Left renal cortex interstitium (tissue), 4 donors: ENCODE measurements at places on chromosomes 16 and 17.

GRCh38 chr17:32491371-32492263 lies 4.8 kb downstream of the CDK5R1 start:
- DNase-seq, result no peak

- DNase-seq, result no peak
Observed at GRCh38 chr16:17244872-17245551, 225.7 kb downstream of the XYLT1 start.

DNA sequence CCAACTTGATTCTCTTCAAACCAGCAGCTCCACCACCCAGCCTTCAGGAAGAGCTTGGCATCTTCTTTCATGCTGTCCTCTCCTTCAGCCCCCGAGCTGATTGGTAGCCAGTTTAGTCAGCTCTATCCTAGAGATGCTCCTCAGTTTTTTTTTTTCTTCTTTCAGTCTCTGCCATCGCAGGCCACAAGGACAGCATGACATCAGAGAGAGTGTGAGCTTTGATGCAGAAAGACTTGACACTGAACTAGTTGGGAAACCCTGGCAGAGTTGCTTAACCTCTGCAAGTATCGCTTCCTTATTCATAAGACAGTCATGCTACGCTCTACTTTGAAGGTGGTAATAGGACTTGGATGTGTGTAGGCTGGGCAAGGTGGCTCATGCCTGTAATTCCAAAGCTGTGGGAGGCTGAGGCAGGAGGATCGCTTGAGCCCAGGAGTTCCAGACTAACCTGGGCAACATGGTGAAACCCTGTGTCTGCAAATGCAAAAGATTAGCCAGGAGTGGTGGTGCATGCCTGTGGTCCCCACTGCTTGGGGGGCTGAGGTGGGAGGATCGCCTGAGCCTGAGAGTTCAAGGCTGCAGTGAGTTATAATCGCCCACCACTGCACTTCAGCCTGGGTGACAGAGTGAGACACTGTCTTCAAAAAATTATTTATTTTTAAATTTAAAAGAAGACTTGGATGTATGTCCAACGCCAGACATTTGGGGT lies 2.6 kb downstream of the CD300LB start:
- no peak for DNase-seq

DNA sequence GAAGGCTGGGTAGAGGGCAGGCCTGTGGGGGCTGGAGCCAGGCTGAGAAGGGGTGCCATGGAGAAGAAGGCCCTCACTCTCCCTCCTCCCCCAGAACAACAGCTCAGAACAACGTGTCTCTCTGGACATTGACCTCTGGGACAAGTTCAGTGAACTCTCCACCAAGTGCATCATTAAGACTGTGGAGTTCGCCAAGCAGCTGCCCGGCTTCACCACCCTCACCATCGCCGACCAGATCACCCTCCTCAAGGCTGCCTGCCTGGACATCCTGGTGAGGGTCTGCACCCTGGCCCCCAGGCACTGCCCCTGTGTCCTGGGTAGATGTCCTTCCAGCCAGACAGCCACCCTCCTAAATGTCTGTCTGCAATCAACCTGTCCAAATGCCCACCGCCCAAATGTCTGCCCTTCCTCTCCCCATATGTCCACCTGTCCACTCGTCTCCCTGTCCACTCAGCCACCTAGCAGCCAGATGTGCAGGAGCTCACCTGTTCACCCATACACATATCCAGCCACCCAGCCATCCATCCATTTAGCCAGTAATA lies 12.2 kb downstream of the GJD3 start:
- no peak for DNase-seq

GRCh38 chr16:66365651-66366050 lies 840 bp upstream of the CDH5 start:
- DNase-seq, result no peak

- DNase-seq, result no peak
Observed at GRCh38 chr16:77223184-77223583, 24.0 kb downstream of the SYCE1L start.

DNA sequence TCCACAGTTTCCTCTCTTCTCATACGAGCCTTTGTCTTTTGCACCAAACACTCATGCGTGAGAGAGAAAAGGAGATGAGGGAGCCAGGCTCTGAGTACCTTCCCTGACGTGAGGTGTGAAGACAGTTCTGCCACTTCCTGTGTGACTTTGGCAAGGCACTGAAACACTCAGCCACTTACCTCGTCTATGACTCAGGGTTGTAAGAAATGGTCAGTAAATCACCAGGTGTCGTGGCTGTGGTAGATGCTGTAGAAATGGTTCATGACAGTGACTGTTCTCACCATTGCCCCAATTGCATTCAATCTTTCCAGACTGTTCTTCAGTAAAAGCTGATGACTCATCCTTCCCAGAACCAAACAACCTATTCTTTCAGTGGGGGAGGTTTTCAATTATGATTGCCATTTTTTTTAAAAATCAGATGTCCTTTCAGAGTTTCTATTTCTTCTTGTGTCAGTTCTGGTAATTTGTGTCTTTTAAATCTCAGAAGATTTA lies 49.2 kb upstream of the CBFA2T3 start:
- no peak for DNase-seq

GRCh38 chr16:70298988-70299938 lies at the start of gene DDX19B:
Gene DDX19B (plus strand): TSS chr16:70299186. CDS start chr16:70299298, 112 bp downstream.
- DNase-seq, result peak; percentile 60

GRCh38 chr17:28141773-28142172 lies 99.3 kb downstream of the NLK start:
- DNase-seq, result no peak

DNA sequence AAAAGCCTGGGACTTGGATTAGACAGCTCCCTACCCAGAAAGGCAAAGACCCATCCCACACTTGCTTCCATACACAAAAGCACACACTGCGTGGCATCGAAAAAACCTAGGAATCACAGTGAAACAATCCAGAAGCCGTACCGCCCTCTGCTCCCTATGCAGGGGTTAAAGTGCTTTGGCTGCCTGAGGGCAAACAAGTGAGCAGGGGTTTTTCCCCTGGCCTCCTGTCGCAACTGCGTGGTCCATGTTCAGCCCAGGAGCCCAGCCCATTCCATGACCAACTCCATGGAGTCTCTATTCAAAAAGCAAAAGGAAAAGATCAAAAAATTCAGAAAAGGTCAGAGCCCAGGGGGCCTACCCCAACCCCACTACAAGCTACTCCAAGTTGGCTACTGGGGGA lies 3.6 kb upstream of the GSDMB start:
- DNase-seq, result no peak

DNA sequence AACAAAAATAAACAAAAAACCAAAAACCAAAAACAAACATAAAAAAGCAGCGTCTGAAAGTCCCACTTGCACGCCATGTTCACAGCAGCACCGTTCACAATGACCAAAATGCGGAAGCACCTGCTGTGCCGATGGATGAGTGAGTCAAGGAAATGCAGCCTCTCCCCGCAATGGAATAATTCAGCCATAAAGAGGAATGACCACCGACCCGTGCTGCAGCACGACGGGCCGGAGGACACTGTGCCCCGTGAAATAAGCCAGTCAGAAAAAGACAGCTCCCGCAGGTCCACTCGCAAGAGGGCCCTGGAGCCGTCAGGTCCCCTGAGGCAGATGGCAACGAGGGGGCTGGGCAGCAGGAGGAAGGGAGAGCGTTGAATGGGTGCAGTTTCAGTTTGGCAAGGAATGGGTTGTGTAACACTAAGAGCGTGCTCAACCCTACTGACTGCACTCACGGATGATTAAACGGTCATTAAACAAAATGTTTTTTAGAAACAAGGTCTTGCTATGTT lies 5.1 kb downstream of the CLCN7 start:
- DNase-seq, result no peak

- peak; percentile 65 for DNase-seq
Observed at GRCh38 chr17:10729334-10730193, at the start of gene TMEM220. Gene TMEM220 (minus strand): TSS chr17:10730023. CDS start chr17:10729851, 172 bp downstream.

GRCh38 chr17:67011527-67012175 lies 32.7 kb upstream of the CACNG1 start:
- DNase-seq, result no peak

DNA sequence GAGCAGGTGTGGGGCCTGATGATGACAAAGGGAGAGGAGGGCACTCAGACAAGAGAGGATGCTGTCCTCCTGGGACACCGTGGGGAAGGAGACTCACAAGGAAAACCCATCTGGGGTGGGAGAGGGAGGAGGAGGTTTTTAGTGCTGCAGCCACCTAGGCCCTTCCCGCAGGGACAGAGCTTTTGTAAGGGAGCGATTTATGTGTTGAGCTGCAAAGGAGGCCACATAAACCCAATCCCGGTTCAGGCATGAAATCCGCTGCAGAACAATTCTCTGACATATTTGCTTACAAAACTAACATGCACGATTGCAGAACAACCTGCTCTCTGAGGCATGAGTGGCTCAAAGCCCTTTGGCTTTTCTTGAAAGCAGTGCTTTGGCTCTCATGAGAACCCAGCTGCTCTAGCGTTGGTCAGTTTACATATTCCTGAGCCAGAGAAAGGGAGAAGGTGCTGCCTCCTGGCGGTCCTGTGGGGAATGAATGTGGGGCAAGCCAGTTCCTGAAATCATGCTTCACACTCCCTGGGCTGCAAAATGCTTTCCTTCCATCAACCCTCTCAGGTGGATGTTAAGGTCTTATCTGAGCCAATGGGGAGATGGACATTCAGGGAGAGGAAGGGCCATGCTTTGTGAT lies 122.4 kb upstream of the NLRP1 start:
- peak; percentile 70 for DNase-seq

GRCh38 chr16:74951206-74951605 lies 33.7 kb downstream of the WDR59 start:
- no peak for DNase-seq

- DNase-seq, result no peak
Observed at GRCh38 chr17:60327134-60327900, 64.6 kb downstream of the USP32 start.

GRCh38 chr16:87978127-87978526 lies 26.9 kb downstream of the BANP start:
- DNase-seq, result no peak

GRCh38 chr16:47687694-47688093 lies 226.6 kb downstream of the PHKB start:
- no peak for DNase-seq

GRCh38 chr16:24178496-24178895 lies 77.6 kb upstream of the CACNG3 start:
- DNase-seq, result no peak

DNA sequence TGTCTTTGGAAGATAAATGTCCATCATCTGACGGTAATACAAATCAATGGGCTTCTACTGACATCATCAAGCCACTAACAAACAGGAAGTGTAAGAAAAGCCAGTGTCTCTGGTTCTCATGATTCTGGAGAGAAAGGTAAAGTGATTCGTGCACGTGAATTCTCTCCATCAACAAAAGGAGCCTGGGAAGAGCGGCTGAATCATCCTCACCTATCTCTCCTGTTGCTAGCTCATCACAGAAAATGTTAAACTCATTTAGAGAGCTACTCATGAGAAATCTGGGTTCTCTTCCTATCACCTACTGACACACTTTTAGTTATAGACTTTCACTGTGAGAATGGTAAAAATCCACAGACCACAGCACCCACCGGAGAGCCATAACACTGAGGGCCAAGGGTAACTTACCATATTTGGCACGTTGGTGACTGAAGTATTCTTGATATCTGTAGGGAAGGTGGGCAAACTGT lies 70.3 kb downstream of the CREBBP start:
- no peak for DNase-seq

GRCh38 chr16:12773221-12773620 lies 30.5 kb downstream of the CPPED1 start:
- no peak for DNase-seq

GRCh38 chr16:57646388-57647039 lies 18.1 kb downstream of the ADGRG1 start:
- no peak for DNase-seq

GRCh38 chr16:12094537-12095265 lies 118.2 kb downstream of the SNX29 start:
- no peak for DNase-seq

DNA sequence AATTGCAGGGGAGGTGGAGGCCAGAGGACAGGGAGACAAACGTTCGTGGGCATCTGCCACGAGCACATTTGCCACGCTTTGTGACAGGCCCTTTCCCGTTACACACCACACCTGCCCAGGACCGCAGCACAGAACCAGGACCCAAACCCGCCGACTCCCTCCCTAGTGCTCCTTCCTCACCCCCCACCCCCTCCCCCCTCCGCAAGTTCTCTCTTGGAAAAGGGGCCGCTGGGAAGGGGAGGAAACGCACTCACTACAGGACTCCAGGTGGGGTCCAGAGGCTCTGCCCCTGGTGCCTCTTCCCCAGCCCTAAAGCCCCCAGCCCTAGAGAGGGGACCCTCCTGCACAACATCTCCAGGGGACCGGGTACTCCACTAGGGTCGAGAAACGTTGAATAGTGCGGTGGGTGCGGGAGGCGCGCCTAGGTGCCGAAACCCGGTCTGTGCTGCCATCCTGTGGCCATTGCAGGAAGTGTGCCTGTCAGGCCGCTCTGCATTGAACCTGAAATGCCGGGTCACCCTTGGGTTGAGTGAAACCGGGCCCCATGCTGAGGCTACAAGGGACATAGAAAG lies 21.9 kb upstream of the EIF1 start:
- peak; percentile 60 for DNase-seq

GRCh38 chr16:80627108-80627507 lies 86.3 kb downstream of the DYNLRB2 start:
- no peak for DNase-seq

DNA sequence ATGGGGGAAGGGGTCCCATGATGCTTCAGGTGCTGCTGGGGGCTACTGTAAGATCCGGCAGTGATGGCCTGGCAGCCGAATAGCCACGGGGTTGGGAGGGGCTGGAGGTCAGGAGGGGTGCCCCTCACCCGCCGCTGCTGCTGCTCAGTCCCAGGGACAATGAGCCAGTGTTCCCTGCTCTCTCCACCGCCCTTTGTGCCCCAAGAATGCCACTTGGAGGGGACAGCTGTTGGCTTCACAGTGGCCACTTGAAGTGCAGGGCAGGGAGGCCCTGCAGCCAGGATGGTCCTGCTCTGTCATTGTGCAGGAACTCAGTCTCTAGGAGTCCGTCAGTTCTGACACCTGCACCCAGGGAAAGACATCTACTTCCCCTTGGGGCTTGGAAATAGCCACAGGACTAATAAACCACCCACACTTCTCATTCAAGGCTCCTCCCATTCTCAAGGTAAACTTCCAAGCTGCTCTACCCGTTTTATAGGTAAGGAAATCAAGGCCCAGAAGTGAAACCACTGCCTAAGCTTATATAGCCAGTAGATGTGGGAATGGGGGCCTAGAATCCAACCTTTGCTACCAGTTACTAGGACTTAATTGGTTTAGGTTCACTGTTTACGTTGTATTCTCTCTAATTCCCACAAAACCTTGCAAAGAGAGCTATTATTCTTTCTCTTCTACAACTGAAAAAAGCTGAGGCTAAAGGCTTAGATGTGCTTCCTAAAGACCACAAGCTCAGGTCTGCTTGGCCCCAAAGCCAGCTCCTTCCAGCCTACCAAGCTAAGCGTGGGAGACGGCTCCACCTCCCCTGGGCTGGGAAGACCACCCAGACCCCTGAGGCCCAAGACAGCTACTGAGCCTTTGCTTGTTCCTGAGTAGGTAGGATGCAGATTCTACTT lies 6.2 kb upstream of the CPSF4L start:
- no peak for DNase-seq
